ENCODE measurements at places on chromosomes 1 and 21.
A peak's percentile ranks its signal among the peaks of the same experiment; 100 is the strongest.

DNA sequence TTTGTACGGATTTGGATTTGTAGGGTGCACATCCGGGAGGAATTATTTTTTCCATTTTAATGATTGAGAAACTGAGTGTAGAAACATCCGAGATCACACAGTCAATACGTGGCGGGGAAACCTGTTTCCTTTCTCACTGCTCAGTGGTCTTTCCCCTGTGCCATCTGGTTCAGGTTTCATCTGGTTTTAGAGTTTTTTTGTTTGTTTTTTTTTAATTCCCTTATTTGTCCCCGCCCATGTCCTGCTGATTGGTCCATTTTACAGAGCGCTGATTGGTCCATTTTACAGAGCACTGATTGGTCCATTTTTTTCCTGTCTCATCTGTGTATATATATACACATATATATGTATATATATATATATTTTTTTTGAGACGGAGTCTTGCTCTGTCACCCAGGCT is 6.0 kb downstream of the TRPM2 start:
- no peak for DNase-seq

DNA sequence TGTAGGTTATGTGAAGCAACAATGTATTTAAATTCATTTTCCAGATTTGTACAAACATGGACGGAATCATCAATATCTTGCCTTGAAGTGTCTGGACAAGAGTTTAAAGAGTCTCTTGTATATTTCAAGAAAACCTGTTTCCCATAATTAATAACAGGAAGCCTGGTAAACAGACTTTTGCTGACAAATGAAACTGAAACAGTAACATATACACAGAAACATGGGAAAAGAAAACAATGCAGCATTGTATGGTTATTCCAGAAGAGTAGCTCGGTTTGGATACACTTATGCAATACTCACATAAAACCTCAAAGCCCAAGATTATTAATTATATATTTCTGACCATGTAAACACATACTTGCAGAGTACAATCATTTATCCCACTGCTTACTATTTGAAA is 265.5 kb downstream of the PTPRC start:
- DNase-seq, result no peak

DNA sequence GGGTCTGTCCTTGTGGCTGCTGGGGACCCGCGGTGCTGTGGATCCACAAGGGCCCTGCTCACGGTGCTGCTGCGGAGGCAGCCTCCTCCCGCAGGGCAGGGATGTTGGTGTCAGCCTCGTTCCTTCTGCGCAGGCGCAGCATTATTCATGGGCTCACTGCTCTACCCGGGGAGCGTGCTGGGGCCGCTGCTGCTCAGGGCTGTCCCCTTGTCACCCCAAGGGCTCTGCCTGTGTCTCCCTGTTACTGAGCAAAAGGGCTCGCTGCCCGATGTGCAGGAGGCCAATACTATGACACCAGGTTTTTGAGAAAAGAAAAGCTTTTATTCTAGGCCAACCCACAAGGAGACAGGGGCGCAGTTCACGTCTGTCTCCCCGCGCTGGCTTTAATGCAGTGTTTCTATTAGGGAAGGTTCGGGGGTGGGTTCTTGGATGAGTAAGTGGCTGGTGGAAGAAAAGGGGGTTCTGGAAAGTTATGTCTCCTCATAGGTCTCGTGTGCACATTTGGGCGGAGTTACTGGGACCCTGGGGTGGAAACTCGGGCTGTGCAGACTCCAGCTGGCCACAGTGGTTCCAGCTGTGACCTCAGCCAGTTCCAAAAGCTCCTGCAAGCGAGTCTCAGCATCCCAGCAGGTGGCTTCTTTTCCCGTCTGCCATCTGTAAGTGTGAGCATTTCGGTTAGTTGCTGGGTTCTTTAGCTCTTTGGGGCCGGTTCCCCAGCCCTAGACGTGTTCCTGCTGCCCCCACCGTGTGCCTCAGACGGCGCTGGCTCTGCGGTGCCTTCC is 40.8 kb upstream of the LRRC3 start:
- no peak for DNase-seq

- no peak for DNase-seq
These were observed 30.5 kb downstream of the EEIG2 start for GRCh38 chr1:108590441-108590840.

GRCh38 chr1:58982259-58982998 is 198.6 kb upstream of the JUN start:
- DNase-seq, result peak; percentile 54

DNA sequence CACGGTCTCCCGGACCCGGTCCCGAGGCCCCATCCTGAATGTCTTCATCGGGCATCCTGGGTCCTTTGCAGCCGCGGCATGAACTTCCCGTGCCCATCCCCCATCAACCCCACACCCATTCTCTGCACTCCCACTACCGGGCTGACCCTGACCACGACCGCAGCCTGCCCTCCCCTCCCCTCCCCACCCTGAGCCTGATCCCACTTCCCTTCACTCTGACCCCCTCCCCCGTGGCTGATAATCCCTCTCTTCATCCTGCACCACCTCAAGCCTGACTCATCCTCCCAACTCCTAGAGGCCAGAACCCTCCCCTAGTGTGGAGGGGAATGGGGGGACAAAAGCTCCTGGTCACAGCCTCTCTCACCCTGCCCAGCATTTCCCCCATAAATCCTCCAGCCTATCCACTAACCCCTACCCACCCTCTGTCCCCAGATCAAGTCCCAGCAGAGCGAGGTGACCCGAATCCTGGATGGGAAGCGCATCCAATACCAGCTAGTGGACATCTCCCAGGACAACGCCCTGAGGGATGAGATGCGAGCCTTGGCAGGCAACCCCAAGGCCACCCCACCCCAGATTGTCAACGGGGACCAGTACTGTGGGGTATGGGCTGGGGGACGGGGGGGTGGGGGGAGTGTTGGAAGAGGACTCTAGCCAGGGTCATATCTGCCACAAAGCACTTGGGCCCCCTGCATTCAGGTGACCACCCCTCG is 602 bp downstream of the SH3BGRL3 start:
- DNase-seq, result no peak

- no peak for DNase-seq
These were observed 1279.9 kb upstream of the TMPRSS15 start for GRCh38 chr21:19683492-19683891.

DNA sequence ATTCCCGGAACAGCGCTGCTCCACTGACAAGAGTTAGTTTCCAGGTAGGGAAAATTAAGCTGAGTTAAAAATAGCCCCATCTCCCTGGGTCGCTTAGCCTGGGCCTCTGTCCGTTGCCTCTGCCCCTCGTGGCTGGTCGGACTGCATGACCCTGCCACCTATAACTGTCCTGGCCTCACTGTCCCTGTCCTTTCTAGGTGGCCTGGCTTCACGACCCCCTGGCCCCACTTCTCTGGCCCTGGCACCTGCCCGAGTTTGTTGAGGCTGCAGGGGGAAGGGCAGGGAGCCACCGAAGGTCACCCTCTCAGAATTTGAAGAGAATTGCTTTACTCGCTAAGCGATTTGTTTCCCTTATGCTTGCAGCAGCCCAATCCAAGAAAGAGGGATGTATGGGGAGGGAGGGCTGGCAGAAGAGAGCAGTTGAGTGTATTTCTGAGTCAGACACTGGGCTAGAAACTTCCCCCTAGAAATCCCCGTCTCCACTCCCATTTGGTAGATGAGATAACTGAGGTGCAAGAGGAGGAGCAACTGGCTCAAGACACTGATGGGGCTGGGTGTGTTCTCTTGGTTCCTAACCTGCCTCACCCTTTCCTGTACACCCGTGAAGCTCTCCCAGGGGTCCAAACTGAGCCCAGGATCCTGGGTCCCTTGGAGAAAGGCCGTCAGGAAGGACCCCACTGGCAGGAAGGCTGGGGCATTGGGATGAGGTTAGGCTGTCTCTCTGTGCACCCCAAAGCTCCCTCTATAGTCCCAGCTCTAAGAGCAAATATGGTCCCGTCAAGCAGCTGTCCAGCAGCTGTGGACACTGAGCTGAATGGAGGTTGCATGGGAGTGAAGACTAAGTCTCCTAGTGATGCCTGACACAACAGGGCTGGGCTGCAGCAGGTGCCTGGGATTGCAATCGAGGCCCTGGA is 2.9 kb upstream of the EDN2 start:
- DNase-seq, result no peak

DNA sequence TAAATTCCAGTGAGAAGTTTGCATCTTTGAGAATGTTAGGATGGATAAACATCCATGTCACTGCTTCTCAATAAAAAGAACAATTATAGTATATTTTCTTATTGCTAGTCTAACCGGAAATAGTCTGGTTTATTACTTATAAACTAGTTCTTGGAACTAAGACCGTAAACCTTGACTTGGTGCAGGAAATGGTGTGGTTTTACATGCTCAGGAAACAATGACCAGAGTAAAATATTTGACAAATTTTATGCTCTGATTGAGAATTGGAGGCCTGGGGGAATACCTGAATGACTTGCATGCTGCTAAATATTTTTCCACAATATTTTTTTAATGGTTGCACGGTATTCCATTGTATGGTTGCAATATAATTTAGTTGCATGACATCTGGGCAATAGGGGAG is 76.3 kb downstream of the XCL2 start:
- DNase-seq, result no peak

DNA sequence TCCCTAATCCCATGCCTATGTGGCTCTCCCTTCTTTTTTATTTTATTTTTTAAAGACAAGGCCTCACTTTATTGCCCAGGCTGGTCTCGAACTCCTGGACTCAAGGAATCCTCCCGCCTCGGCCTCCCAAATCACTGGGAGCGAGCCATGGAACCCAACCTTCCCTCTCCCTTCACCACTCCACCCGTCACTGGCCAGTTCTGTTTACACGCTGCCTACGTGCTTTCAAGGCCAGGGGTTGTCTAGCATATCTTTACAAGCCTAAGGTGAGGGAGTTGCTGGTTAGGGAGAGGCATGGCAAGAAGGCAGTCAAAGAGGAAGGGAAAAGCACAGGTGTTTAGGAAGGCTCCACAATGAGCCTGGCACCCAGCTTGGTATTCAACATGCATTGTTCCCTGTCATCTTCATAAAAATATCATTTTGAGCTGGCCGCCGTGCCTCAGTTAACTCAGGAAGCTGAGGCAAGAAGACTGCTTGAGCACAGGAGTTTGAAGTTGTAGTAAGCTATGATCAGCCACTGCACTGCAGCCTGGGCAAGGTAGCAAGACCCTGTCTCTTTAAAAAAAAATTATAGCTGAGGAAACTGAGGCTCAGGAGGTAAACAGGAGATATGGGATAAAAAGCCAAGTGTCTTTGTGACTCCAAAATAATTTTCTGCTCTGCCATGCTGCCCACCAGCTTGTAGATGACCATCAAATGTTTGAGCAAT is 1.1 kb downstream of the RHBDL2 start:
- no peak for DNase-seq
